ENCODE measurements at places on chromosomes 16 and 17.
A peak's percentile ranks its signal among the peaks of the same experiment; 100 is the strongest.

DNA sequence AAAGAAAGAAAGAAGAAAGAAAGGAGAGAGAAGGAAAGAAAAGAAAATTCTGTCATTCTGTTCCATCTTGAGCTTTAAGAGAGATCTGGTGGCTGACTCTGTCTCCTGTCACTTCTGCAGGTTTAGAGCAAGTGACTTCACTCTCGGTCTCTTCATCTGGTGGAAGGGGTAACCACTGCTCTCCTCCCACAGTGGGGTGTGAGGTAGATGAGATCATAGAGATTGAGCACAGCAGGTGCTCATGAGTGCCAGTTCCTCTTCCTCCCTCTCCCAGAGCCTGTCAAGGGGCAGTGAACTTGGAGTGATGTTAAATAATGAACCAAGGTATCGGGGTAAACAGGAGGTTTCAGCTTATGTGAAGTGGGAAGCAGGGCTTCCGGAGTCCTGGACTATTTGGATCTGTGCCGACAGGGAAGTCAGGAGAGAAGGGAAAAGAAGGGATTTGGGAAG is 47.7 kb downstream of the BEAN1 start:
- DNase-seq, result peak; percentile 61

- DNase-seq, result no peak
These were observed 4.0 kb downstream of the CA7 start for GRCh38 chr16:66848172-66848571.

- peak; percentile 38 for DNase-seq
These were observed 1.6 kb downstream of the MLLT6 start for GRCh38 chr17:38706505-38707216.

DNA sequence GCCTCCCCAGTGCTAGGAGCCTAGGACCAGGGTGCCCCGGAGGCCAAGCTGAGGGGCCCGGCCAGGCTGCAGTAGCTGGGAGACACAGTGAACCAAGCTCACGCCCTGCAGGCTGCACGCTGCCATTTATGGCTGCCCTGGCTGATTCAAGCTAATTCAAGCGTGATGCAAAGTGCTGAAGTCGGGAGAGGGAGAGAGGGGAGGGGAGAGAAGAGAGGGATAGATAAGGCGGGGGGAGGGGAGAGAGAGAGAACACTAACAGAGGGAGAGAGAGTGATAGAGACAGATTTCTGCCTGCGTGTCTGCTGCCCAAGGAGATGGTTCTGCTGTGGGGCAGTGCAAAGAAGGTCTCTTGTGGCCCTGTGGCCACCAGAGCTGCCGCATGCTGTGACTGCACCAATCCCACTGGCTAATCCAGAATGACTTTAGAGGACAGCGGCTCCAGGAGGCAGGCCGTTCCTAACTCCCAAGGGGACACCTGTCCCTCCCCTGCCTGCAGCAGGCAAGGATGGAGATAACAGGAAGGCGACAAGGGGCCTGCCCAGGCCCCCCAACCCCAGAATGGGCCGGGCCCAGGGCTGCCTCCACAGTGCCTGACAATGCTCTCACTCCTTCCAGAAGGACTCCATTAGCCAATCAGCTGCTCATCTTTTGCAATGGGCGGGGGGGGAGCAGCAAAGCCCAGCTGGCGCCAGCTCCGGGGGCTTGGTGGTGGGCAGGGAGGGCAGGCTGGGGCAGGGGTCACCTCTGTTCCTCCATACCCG is 12.9 kb downstream of the MXRA7 start:
- no peak for DNase-seq

DNA sequence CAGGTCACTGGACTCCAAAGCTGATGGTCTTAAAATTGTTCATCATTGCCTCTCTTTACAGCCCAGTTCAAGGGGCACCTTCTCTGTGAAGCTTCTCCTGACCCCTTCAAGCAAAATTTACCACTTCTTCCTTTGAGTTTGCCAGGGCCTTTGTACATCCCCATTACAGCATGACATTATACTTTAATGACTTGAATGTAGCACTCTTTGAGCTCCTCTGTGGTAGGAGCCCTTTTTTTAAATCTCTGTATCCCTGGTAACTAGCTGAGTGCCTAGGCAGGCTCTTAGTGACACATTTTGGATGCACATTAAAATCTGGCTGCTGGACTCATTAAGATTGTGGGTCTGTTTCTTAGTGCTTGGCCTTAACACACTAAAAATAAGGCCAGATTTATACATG is 412.1 kb downstream of the CA10 start:
- DNase-seq, result no peak

- no peak for DNase-seq
These were observed 18.1 kb downstream of the TRPV2 start for GRCh38 chr17:16433514-16433913.

DNA sequence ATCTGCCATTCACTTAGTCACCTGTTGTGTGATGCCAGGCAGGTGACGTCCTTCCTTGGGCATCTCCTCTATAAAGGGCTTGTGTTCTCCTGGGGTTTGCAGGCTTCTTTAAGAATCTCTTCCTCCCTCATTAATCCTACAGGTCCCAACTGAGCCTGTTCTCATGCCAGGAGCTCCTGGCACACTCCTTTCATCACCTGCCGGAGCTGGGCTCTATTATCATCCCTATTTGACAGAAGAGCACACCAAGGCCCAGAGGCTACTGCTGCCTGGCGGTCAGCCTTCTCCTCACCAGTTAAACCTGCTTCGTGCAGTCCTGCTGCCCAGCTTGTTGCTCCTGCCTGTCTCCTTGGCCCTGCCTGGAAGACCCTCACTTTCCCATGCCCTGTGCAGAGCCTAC is 51.2 kb downstream of the RAI1 start:
- DNase-seq, result no peak

- DNase-seq, result no peak
These were observed 103.3 kb upstream of the CLEC3A start for GRCh38 chr16:77918809-77919707.

- no peak for DNase-seq
These were observed 2.9 kb downstream of the SLC16A3 start for GRCh38 chr17:82231562-82232321.

- no peak for DNase-seq
These were observed 80.3 kb downstream of the MYH11 start for GRCh38 chr16:15776572-15776971.

DNA sequence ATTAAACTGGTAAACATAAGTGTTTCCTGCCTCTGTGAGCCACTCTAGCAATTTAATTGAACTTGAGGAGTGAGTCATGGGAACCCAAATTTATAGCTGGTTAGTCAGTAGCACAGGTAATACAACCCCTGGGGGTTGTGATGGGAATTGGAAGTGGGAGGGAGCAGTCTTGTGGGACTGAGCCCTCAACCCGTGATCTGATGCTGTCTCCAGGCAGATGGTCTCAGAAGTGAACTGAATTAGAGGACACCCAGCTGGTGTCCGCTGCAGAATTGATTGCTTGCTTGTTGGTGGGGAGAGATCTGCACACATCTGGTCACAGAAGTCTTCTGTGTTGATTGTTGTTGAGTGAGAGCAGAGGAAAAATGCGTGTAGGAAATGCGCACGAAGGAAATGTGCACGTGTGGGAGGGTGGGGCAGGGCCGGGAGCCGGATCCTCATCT is 7.7 kb upstream of the ST6GALNAC2 start:
- no peak for DNase-seq
